NCI-H82 (cell line): ENCODE measurements at places on chromosomes 11 and 22.

GRCh38 chr22:35555946-35556547 is 15.4 kb downstream of the RASD2 start:
- DNase-seq = no peak

DNA sequence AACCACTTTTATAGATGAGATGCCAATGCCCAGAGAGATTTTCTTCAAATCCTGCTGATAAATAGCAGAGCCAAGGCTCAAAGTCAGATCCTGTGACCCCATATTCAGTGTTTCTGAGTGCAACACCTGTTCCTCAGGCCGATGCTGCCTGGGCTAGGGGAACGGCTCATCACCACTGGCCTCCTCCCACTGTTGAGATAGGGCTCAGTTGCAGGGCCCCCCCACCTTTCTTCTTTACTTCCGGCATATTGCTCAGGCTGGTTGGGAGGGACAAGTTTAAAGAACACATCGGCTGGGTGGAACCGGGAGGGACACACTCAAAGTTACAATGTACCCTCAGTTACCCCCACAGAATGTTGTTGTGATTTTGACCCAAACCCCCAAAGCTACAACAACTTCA is 88.3 kb upstream of the CRTAM start:
- DNase-seq = no peak

DNA sequence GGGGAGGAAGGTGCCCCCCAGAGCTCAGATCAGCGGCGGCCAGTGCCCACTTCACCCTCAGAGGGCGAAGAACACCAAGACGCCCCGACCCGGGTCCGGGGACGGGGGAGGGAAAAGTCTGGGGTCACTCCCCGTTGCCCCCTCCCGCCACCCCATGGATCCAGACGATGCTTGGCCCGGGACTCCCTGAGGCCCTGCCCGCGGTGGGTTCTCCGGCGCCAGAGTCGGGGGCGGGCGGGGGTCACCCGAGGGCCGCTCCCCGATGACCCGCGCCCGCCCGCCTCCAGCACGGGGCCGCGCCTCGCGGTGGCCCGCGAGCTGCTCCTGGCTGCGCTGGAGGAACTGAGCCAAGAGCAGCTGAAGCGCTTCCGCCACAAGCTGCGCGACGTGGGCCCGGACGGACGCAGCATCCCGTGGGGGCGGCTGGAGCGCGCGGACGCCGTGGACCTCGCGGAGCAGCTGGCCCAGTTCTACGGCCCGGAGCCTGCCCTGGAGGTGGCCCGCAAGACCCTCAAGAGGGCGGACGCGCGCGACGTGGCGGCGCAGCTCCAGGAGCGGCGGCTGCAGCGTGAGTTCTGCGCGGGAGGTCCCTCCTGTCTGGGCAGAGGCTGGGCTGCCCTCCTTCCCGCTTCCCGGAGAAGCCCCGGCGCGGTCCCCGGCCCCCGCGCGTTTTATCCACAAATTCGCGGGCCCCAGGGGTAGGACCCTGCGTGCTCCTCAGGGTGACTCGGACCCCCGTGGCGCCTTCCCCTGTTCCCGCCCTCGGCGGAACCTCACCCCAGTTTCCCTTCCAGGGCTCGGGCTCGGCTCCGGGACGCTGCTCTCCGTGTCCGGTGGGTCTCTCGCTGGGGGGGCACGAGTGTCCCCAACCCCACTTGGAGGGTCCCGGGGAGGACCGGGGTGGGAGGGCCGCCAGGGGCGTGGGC is 1.1 kb downstream of the NLRP6 start:
- DNase-seq = no peak

DNA sequence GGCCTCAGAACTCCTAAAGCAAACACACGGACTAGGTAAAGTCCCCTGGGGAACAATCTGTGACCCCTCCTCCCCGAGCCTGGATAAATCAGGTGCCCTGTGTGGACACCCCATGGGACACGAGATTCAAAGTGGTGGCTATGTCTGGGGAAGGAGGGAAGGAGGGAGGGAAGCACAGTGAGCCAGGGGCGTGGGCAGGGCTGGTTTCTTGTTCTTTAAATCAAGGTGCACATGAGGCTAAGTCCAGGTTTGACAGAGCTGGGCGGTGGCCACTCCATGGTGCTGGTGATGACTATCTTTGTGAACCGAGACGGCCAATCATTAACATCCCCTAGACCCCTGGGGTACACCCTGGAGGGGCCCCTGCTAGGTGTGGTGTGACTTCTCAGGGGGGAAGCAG is 20.3 kb upstream of the TH start:
- no peak for DNase-seq

DNA sequence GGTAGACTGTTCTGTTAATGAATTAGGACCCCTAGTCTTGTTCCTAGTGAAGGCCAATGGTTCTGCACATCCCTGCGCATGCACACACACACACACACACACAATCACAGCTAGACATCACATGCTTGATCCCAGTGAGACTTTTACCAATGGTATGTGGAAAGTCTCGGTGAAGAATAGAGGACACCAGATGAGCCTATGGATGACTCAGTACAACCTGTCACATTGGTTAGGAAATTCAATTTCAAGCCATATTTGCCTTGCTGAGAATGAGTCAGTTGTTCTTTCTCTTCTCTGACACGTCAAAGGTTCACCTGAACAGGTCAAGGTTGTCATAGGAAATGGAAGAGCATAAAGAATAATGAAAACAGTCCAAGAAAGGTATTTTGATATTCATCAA is 122.0 kb downstream of the SLC17A6 start:
- DNase-seq = no peak

DNA sequence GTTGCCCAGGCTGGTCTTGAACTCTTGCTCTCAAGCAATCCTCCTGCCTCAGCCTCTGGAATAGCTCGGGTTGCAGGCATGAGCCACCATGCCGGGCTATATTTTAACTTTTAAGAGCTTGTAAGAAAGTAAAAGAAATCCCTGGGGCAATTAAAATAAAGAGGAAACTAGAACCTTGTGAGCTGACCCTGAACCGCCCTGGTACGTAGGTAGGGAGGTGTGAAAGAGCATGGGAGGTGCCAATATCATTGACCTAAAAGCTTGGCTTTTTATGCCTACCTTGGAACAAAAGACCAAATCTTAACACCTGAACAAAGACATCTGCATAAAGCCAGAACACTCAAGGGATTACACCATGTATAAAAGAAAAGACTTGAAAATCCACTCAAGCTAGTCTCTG is 595.1 kb downstream of the SOX6 start:
- DNase-seq = no peak

- peak; percentile 62 for DNase-seq
Observed at GRCh38 chr11:119422809-119423508, at the start of gene THY1. THY1 (minus strand) TSS chr11:119423172; CDS start chr11:119420905, 2,267 bp downstream.

GRCh38 chr11:72788241-72788640 is 5.6 kb downstream of the STARD10 start:
- no peak for DNase-seq

DNA sequence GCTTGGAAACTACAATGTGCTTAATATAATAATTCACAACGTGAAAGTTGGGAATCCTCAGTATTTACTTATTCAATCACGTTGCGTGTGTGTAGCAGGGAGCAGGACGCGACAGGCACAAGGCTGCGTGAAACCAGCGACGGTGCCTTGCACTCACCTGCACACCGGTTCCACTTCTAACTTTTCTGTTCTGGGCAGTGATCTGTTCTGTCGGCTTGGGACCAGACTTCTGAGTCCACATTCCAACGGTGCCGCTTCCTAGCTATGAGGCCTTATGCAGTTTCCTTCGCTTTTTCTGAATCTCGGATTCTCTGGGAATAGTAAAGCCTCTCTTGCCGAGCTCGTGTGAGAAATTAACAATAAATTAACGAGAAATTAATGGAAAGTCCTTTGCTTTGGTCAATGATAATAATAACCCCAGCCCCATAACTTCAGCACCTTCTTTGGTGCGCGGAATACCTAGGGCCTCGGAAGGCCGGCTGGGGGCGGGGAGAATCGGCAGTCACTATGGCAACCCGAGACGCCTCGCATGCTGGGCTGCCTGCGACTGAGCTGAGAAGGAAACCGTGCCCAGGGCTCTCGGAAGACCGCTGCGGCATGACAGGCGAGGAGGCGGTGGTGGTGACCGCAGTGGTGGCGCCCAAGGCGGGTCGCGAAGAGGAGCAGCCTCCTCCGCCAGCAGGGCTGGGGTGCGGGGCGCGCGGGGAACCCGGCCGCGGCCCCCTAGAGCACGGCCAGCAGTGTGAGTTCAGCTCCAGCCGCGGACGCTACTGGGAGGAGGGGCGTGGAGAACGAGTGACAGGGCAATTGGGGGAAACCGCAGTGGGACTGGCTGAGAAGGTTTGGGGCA is at the start of gene C11orf97:
TSS of gene C11orf97 (plus strand) at position 530 of the 850 bp plus-strand sequence. CDS start at position 598, 68 bp downstream.
- DNase-seq = peak; percentile 18

DNA sequence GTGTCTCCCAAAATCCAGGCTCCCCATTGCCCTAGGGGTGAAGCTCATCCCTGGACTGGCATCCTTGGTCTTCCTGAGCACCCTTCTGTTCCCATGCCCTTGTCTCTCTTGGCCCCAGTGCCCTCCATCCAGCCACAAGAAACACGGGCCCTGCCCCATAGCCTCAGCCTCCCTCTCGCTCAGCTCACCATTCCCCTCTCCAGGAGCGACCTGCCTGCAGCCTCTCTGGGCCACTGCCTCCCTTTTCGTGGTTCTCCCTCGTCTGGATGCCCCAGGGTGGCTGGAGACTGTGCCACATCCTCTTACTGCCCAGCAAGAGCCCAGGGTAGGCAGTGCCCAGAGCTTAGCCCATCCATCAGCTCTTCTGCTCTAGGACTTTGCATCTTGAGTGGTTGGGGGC is 532.1 kb downstream of the TBC1D22A start:
- no peak for DNase-seq

DNA sequence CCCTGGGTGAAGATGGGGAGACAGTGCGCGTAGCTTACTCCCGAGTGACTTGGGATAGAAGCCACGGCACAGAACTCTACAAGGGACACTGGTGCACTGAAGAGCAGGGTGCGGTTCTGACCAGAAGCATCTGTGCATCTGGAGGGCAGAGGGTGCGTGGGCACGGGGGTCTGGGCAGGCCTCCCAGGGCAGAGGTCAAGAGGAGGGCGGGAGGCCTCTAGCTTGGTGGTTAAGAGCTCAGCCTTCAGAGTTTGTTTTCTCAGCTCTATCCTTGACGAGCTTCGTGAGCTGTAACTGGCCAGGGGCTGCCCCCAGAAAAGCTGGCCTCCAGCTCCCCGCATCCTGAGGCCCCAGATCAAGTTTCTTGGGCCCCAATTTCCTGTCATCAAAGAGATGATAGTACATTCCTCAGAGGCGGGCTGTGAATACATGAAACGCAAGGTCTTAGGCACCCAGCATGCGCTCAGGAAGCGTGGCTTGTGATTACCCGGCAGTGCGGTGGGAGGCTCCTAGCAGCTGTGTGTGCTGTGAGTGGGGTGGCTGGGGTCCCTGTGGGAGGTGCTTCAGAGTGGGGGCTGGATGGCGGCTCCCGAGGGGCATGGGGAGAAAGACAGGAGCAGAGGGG is 6.0 kb upstream of the BID start:
- DNase-seq = no peak

DNA sequence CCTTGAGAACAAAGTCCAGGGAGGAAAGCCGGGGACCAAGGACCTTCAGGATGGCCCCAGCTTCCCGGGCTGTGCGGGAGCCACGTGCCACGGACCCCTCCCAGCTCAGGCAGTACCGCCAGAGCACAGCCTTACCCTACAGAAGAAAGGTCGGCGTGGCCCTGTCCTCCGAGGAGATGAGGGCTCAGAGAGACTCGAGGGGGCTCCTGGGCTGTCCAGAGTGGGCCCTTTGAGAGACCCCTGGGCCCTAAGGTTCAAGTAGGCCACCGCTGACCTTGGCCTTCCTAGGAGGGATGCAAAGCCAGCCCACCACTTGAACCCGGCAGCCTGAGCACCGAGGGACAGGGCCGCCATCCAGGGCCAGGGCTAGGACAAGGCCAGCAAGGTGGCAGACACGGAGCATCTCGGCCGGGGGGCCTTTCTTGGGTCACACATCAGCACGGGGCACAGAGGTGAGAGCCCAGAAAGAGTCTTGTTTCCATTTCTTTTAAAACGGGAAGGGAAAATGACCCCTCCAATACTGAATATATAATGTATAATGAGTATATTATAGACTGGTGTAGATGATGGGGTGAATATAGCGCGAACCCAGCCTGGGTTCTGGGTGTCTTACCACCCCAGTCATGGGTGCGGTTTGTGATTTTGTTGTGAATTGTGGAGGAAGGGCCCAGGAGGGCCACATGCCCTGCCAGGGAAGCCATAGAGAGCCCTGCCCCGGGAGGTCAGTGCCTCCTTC is 34.4 kb upstream of the PPARA start:
- no peak for DNase-seq

DNA sequence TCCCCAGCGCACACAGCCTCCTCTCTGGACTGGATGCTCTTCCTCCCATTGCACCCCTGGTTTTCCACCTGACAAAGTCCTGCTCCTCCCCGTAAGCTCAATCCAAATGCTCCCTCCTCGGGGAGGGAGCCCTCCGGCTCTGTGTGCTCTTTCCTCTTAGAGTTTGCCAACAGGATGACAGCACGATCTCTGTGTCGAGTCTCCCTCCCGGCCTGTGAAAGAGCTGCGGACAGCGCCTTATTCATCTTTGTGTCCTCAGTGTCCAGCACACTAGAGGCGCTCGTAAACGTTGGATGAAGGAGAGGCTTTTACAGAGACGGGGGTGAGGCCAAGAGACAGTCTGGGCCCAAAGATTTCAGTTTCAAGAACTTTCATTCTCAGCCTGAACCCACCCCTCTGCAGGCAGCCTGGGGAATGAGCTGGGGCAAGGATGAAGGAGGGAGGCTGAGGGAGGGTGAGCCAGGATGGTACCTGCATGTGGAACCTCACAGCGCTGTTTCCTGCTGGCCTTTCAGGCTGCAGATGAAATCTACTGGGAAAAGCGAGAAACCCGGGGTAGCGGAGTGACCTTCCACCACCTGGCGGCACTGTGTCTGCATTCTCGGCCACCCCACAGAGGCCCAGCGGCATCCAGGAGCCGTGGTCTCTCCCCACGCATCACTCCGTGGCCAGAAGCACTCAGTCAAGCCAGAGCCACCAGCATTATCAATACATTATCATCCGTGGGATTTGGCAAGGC is 8.5 kb upstream of the TMPRSS4 start:
- DNase-seq = no peak

DNA sequence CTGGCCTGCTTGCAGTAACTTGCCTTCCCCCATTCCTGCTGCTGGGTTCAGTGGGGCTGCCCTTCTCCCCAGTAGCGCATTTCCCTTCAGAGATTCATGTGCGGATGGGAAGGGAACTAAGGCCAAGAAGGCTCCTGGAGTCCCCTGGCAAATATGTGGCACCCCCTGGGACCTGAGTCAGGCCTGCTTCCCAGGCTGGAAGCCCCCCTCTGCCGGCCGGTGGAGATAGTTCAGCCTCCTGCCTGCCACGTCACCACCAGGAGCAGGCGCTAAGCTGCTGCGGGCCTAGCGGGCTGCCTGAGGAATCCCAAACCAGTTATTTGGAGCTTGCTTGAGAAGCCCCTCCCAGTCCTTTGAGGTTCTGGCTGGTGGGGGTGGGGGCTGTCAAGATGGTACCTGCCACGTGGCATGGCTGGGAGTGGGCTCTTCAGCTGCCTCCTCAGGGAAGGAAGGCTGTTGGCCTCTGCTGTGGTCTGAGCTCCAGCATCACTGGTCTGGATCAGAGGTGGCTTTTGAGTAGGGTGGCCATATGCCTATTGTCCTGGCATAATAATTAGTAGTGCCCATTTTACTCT is 2.0 kb downstream of the SERPINH1 start:
- DNase-seq = no peak

DNA sequence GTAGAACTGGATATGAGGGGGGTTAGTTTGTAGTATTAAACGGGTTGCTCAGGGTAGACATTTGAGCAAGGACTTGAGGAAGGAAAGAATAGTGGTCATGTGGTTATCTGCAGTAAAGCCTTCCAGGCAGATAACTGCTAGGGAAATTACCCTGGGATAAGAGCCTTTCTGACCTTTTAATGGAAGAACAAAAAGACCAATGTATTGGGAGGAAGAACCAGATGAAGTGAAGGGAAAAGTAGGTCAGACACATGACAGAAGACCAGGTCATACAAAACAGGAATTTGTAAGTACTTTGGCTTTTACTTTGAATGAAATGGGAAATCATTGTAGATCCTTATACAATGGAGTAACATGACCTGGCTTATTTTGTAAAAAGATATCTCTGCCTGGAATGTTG is 241.9 kb upstream of the CTSC start:
- DNase-seq = no peak
